ENCODE measurements at places on chromosomes 5 and 9.

DNA sequence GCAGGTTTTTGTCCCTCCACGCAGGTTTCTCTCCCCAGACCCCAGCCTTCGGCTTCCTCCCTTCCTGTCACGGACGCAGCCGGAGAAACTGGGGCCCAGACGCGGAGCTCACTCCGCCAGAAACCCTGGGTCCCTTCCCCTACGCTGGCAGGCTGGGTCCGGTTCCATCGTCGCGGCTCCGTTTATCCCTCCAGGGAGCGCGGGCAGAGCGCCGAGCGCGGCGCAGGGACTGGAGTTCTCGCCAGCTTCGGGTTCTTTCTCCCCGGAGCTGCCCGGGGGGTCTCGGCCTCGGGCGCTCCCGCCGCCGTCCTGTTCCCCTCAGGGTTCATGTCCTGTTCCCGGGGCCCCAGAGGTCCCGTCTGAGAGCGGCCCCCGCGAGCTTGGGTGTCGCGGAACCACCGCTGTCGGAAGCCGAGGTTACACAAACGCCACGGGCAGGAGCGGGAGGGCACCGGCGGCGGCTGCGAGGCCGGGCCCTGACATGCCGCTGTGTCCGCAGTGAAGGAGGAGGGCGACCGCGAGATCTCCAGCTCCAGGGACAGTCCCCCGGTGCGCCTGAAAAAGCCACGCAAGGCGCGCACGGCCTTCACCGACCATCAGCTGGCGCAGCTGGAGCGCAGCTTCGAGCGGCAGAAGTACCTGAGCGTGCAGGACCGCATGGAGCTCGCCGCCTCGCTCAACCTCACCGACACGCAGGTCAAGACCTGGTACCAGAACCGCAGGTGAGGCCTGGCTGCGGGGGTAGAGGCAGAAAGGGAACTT, 4.6 kb downstream of the BARHL1 start:
- no peak for DNase-seq

DNA sequence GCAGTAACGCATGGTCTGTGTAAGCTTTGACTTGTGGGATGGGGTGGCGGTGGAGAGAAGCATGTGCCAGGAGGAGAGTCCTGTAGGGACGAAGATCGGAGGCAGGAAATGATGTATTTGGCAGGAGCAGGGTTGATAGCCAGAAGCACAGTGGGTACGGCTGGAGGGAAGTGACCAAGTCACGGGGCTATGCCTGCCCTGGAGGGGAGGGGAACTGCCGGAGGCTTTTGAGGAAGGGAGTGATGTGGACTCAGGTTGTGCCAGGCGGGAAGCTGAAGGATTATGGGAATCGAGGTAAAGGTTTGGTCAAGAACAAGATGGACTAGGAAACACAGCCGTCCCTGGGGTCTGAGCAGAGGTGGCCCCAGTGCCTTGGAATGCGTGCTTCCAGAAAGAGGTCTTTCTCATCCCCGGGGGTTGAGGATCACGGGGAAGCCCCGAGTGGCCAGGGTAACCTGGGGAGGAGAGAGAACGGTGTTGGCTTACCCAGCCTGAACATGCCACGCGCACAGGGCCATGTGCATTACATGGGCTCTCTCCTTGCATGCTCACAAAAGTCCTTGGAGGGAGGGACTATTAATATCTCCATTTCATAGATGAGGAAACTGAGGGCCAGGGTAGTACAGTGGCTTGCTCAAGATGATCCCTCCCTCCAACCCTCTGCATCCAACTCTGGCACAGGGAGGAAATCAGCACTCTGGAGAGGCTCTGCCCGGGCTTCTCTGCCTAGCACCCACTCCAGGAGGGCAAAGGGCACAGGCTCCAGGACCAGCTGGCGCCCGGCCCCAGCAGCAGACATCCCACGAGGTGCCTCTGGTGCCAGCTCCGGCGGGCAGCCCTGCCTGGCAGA, 253.8 kb downstream of the PBX3 start:
- no peak for DNase-seq

GRCh38 chr5:147504535-147504934, 5.3 kb downstream of the DPYSL3 start:
- no peak for DNase-seq

GRCh38 chr9:2132484-2133082, 117.4 kb downstream of the SMARCA2 start:
- no peak for DNase-seq

- DNase-seq, result no peak
Observed at GRCh38 chr5:63261695-63262094, 683.1 kb downstream of the LRRC70 start.

- DNase-seq, result no peak
Observed at GRCh38 chr5:109406719-109407118, 3.1 kb downstream of the PJA2 start.

GRCh38 chr5:12623408-12623807, 719.2 kb upstream of the CTNND2 start:
- no peak for DNase-seq

DNA sequence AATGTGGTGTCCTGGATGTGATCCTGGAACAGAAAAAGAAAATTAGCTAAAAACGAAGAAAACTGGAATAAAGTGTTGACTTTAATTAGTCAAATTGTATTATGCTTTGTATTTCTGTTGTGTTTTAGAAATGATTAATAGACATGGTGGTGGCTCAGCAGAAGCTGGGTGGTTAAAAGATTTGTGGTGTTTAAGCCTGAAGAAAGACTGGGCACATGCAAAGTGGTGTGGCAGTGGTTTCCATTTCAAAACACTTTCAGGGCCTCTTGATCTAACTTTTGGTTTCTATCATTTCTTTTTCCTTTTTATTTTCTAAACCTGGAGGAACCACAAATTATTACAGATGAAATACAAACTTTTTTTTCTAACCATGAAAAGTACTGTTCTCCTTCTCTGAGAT, 44.1 kb downstream of the ADGRV1 start:
- no peak for DNase-seq

DNA sequence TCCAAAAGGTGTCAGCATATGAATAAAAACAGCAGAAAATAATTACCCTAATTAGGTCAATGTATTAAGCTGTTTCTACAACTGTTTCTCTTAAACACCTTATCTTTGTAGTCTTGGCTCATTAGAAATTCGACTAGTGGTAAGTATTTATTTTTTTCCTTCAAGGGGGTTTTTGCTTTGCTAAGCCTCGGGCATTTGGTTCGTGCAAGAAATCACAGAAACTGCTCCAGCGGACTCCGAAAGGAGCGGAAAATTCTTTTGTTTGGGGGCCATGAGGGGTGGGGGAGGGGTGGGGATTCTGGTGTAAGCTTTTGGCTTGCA, 757 bp downstream of the ZBED3 start:
- DNase-seq, result no peak

GRCh38 chr5:86500947-86501346, 116.8 kb upstream of the COX7C start:
- no peak for DNase-seq

DNA sequence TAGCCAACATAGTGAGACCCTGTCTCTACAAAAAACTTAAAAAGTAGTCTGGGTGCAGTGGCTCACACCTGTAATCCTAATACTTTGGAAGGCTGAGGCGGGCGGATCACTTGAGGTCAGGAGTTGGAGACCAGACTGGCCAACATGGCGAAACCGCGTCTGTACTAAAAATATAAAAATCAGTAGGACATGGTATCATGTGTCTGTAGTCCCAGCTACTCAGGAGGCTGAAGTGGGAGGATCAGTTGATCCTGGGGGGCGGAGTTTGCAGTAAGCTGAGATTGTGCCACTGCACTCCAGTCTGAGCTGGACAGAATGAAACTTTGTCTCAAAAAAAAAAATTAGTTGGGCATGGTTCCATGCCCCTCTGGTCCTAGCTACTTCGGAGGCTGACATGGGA, 57.9 kb upstream of the MIER3 start:
- DNase-seq, result no peak

GRCh38 chr5:56566374-56567249, 248.7 kb upstream of the MAP3K1 start:
- DNase-seq, result no peak

- no peak for DNase-seq
Observed at GRCh38 chr9:26753971-26754370, 138.6 kb downstream of the CAAP1 start.

DNA sequence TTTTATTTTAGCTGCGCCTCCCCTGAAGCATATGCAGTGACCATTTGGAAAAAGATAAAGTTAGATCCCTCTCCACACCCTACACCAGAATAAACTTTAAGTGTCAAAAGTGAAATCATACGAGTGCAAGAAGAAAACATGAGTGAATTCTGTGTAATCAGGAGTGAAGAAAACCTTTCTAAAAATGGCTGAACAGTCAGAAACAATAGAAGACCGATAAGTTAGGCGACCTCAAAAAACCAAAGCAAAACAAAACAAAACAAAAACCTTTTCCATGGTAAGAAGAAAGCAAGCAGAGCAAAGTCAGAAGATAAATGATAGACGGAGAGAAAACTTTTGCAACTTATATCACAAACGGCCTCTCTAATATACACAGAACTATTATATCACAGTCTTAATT, 16.6 kb upstream of the TSC1 start:
- no peak for DNase-seq

DNA sequence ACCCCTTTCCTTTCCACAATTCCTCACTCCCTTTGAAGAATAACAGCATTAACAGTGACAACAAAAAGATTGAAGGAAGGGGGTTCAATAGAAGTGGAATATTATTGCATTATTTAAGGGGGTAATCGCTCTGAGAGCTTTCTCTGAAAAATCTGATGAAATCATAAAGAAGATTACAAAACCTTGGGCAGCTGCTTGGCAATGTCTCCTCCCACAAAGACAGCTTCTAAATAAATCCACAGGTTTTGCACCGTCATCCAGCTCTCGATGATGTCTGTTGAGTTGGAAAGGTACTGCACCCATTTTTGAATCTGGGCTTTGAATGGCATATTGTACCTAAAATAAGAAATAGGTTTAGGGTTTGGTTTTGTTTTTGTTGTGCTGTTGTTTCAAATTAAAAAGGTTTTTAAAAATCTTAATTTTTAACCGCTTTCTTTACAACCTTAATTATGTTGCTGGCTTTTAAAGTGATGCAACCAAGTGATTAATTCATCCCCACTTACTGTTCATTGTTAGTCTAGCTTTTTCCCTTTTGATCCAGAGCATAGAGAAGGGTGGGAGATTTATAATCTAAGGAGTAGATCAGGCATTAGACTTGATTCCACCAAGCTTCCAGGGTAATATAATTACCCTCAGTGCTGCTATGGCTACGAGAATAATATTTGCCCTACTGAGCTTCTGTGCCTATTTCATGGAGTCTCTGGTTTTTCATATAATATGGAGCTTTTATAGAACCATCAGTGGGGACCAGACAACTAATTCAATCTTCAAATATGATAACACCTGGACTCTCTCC, 85.0 kb downstream of the DNAH5 start:
- DNase-seq, result no peak

DNA sequence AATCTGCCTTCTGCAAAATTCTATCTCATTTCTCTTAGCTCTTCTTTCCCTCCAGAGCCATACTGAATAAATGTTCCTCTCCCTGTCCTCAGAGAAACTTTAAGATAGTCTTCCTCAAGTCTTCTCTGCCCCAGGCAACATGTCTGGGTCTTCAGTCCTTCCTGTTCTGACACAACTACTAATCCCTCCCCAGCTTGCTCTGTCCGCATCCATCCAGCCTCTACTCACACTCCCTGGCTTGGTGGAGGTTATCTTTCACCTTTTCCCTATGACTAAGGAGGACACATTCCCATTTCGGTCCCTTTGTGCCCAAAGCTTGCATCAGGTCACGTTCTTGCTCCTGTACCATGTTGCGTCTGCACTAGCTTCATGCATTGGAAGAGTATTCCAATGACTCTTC, 143.3 kb downstream of the TTLL11 start:
- DNase-seq, result no peak

- DNase-seq, result no peak
Observed at GRCh38 chr9:93996863-93997262, 41.7 kb upstream of the BARX1 start.

- no peak for DNase-seq
Observed at GRCh38 chr9:84207491-84207951, 133.0 kb downstream of the SLC28A3 start.

DNA sequence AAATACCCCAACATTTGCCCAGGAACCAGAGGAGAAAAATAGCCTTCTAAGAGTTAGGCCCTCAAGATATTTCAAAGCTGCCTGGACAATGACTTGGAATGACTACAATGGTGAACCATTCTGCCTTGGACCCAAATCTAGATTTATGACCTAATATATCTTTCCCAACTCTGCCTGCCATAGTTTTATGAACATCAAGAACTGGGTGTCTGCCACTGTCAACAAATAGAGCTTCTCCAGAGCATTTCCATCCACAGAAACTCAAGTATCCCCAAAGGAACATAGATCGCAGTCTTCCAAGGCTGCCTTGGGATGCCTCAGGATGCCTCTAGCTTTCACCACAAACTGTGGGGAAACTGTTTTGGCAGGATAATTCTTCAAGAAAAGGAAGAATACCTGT, 48.2 kb upstream of the NFIB start:
- no peak for DNase-seq

DNA sequence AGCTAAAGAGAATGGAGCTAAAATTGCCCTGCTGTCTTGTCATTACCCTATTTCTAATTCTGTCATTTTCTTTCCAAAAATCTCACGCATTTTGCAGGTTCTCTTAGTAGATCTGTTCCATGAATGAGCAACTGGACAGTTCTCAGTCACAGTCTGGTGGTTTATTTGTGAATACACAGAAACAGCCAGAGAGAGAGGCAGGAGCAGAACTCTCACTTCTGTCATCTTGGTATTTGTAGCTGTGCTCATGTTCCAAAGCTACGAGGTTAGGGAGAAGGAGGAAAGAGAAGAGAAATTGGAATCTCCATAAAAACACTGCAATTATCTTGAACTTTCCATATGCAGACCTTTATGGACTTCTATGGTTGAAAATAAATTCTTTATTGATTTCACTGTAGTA, 118.0 kb upstream of the OR13F1 start:
- DNase-seq, result no peak

DNA sequence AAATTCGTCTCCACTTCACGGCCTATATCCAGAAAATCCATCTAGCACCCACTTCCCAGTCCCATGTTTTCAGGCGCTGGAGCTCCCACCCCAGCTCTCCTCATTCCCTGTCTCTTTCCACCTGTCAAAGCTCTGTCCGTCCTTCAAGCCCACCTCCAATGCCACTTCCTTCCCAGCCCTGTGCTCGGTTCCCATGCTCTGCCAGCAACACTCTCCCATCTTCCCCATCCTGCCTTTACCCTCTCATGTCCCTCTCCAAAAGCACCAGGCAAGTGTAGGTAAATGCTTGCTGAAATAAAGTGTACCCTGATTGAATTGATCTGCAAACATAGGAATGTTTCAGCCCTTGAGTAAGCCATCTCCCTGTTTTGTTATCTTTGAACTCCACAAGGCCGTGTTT, 9.2 kb downstream of the DRD1 start:
- DNase-seq, result no peak
